ENCODE measurements at places on chromosomes 5 and 9. TPM values are rescaled to one million over a fixed set of nuclear protein-coding genes. Genes with fewer than 3 reads are reported as not detected.

Gene PCDHGA12
- total RNA-seq, result not detected

Gene RXFP3
- not detected for total RNA-seq

DNA sequence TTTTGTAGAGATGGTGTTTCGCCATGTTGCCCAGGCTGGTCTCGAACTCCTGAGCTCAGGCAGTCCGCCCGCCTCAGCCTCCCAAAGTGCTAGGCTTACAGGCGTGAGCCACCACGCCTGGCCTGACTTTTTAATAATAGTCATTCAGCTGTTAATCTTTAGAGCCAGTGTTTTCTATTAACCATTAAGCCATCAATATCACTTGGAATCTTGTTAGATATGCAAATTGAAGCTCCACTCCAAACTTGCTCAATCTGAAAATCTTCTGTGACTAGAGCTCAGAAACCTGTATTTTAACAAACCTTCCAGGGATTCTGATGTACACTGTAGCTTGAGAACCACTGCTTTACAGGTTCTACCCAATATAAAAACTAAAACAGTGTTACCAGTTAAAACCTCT lies 113.5 kb downstream of the CDC42SE2 start:
- peak overlapping the region; percentile 84 for H3K27ac ChIP-seq
- no peak overlapping the region for H3K4me3 ChIP-seq
- H3K27me3 ChIP-seq, result no peaks in the 10 kb centered on the region
- peaks cover 37% of the 10 kb centered on the region for H3K36me3 ChIP-seq

DNA sequence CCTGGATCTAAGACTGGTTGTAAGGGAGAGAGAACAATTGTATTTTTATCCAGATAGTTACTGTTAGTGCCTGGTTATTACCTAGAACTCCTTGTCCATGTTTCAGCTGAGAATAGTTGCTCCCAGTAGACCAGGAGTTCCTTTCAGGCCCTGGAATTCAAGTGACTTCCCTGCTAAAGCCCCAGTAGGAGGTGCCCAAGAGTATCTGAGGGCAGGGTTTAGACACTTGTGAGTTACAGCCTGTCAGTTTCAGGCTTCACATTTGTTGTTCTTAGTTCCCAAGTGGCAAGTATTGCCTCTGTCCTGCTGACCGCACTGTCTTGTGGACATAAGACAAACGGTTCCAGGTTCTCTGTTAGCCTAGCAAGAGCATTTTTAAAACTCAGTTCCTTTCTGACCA lies 743.9 kb upstream of the SEMA6A start:
- H3K27me3 ChIP-seq, result no peaks in the 10 kb centered on the region
- no peak for DNase-seq
- no peaks in the 10 kb centered on the region for H3K4me1 ChIP-seq
- H3K27ac ChIP-seq, result no peak overlapping the region
- H3K36me3 ChIP-seq, result no peaks in the 10 kb centered on the region

DNA sequence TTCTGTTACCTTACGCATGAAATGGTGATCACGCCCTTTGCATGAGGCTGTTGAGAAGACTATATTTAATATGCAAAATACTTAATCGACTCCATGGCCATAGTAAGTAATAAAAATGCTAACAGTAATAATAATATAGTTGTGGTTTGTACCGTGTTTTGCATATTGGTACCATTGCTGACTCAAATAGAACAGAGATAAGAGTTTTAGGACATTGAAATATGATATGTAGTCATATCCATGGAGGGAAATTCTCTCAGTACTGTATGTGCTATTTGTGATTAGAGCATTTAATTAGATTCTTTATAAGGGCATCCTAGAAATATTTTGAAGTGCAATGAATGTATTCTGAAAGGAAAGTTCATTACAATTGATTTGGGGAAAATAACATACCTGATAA lies 41.9 kb downstream of the CFAP90 start:
- H3K27ac ChIP-seq, result no peak overlapping the region
- DNase-seq, result no peak
- H3K4me3 ChIP-seq, result no peak overlapping the region
- peaks cover 17% of the 10 kb centered on the region for H3K27me3 ChIP-seq
- no peaks in the 10 kb centered on the region for H3K36me3 ChIP-seq
- H3K4me1 ChIP-seq, result no peaks in the 10 kb centered on the region

GRCh38 chr5:71887680-71888079 lies 168.6 kb downstream of the CARTPT start:
- H3K4me3 ChIP-seq, result no peak overlapping the region
- H3K36me3 ChIP-seq, result peaks cover 2% of the 10 kb centered on the region
- peaks cover 2% of the 10 kb centered on the region for H3K4me1 ChIP-seq
- H3K27me3 ChIP-seq, result peaks cover 21% of the 10 kb centered on the region
- peak overlapping the region; percentile 28 for H3K27ac ChIP-seq

GRCh38 chr5:180811623-180812124 lies 9.1 kb upstream of the MGAT1 start:
- H3K27me3 ChIP-seq, result no peaks in the 10 kb centered on the region
- no peak for DNase-seq
- H3K36me3 ChIP-seq, result peaks cover 28% of the 10 kb centered on the region
- peak overlapping the region; percentile 79 for H3K4me3 ChIP-seq
- H3K27ac ChIP-seq, result peak overlapping the region; percentile 99

DNA sequence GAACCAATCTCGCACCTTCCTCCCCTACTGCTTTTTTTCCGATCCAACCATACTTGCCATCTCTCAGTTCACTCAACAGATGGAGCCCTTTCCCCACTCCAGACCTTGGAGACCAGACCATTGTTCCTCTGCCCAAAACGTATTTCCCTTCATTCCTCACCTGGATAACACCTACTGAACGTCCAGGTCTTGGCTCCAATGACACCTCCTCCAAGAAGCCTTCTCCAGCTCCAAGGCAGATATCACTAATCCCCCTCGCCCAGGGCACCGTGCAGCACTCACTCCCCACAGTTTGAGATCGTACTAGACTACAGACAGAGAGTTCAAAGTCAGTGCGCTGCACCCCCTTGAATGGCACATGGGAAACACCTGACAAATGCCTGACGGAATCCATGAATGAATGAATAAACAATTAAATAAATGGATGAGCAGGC lies 47.1 kb upstream of the AKNA start:
- H3K4me1 ChIP-seq, result peaks cover 8% of the 10 kb centered on the region
- H3K27me3 ChIP-seq, result no peaks in the 10 kb centered on the region
- no peak for DNase-seq
- H3K36me3 ChIP-seq, result no peaks in the 10 kb centered on the region
- H3K27ac ChIP-seq, result no peak overlapping the region

Gene CATSPER3
- 0.55 TPM for total RNA-seq

Data from activated CD4-positive, alpha-beta memory T cell treated with anti-CD3 and anti-CD28 coated beads, Interleukin-2, amount 10 ng/mL, durations not matched to agents 7 days and 5 days (primary cell).